ENCODE measurements at places on chromosomes 12 and 14. TPM values are rescaled to one million over a fixed set of nuclear protein-coding genes. Genes with fewer than 3 reads are reported as not detected.

KRT86 gene
- total RNA-seq = 8.1 TPM

ZDHHC22 gene
- total RNA-seq = 0.02 TPM

VASH1 gene
- total RNA-seq = 0.20 TPM

FAM90A1 gene
- not detected for total RNA-seq

ASB2 gene
- not detected for total RNA-seq

- no peak for DNase-seq
Observed at GRCh38 chr12:127282786-127283565, 984.0 kb upstream of the TMEM132C start.

DNA sequence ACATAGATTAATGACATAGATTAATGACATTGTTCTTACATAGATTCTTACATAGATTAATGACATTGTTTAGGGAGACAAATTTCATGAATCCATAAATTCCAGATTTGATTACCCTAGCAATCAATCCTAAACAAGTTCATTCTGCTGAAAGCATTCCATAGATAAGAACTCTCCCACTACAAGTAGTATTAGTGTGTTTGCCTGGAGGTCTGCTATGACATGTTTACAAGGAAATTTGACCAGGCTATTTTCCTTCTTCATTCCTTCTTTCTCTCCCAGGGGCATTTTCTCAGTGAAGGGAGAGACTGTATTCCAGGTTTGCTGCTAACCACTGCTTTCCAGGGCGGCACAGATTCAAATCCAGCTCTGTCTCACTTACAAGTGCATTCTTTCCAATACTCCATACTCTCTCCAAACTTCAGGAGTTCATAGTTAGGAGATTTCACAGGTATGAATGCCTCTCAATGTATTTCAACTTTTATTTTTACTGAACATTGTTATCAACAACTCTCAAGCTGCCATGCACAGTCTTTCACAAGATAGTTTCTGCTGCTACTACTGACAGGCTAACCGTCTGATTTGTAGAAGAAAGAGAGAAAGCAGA is 134.5 kb downstream of the SLC38A1 start:
- DNase-seq = no peak

DNA sequence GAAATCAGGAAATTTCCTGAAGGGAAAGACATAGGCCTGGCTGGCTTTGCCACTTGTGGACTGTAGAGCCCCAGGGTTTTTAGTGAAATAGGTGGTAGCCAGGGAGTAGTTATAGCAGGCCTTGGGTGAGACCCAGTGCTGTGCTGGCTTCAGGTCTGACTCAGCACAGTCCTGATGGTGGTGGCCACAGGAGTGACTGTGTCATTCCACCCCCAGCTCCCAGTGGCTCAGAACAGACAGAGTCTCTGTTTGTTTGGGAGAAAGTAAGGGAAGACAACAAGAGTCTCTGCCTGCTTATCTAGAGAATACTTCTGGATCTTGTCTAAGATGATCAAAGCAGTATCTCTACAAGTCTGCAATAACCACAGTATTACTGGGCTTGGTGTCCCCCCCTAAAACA is 27.5 kb upstream of the OR6J1 start:
- DNase-seq = peak; percentile 76

DNA sequence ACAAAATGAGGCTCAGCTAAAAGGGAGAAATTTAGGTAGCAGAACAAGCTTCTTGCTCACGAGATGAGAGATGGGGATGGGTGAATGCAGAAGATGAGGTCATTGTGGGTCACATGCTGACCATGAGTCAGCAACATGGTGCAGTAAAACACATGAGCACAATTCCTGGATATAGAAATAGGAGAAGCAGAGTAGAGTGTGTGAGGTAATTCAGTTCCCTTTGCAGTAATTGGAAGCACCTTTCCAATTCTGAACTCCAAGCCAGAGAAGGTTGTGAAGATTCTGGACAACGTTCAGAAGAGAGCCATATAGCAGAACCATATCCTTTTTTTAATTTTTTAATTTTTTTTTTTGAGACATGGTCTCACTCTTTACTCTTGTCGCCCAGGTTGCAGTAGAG is 62.0 kb upstream of the LMNTD1 start:
- DNase-seq = peak; percentile 89

DNA sequence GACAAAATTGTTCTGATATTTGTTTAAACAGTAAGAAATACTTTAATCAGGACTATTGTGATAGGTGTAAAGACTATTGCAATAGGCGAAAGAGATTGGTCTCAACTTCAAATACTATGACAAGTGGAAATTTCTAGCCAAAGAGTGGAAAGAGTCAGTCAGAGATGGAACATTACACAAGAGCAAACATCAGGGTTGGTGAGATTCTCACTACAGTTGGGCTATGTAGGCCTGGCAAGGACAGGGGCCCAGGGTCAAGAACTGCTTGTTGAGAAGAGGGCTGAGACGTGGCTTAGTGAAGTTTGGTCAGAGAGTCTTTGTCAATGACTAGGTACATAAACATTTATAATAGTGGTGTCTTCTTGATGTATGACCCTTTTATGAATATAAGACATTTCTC is 19.4 kb downstream of the CAND1 start:
- no peak for DNase-seq

GRCh38 chr14:72957213-72957612 is 30.9 kb downstream of the DCAF4 start:
- no peak for DNase-seq

DNA sequence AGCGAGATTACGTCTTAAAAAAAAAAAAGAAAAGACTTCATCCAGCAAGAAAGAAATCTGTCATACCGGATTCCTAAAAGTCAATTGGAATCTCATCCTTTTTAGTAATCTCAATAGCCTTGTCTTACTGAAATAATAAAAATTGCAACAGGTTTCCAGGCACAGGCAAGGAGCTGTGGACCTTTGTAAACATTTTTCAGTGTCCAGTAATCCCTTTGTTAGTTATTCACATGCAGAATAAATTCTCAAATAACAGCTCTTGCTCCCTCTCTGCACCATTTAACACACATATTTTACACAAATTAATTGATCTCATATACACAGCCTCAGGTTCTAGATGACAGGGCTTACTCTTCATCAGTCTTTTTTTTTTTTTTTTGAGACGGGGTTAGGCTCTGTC is 22.0 kb upstream of the CALM1 start:
- no peak for DNase-seq

DNA sequence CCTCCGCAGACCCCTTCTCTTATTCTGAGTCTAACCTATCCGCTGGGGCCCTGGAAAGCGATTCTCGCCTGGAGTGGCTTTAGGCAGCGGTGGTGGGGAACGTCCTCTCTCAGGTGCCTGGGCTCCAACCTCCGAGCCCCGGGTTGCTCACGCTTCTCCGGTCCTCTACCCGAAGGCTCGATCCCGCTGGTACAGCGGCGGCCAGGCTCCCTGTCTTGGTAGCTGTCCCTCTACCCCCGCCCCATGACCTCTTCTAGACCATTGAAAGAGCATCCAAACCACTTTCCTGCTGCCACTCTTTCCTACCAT is 505 bp upstream of the HEBP1 start:
- DNase-seq = peak; percentile 66

- no peak for DNase-seq
Observed at GRCh38 chr14:90483571-90483974, 86.7 kb downstream of the CALM1 start.

GRCh38 chr14:100615736-100616695 is 28.8 kb upstream of the BEGAIN start:
- DNase-seq = no peak

DNA sequence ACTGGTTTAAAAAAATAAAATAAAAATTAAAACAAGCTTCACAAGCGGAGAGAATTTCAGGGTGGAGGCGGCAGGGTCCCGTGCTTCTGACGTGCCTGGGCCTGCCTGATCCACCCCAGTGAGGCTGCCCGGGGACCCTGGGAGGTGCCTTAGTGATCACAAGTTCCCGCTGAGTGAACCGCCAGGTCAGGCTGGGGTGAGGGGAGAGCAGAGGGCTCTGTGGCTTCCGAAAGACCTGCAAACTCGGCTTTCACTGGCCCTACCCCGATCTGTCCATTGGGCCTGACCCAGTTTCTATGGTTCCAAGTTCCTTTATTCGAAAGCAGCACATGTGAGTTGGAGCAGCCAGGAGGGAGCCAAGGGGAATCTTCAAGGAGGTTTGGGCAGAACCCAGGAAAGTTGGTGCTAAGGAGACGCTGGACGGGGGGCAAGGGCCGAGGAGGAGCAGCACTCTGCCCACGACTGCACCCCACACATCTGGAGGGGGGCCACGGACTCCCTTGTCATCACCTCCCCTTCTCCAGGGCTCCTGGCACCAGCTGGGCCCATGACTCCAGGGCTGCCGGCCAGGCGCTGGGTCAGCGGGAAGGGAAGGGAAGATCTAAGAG is 12.9 kb downstream of the MMP14 start:
- peak; percentile 21 for DNase-seq

- DNase-seq = no peak
Observed at GRCh38 chr12:124372831-124373230, 77.9 kb downstream of the RFLNA start.

Data from M059J (cell line).